Sigmoid colon (tissue), 7 donors: ENCODE measurements at places on chromosomes 12 and 14. TPM values are rescaled to one million over a fixed set of nuclear protein-coding genes. Genes with fewer than 3 reads are reported as not detected.

OR4E2 gene
- not detected for polyA plus RNA-seq

PDE3A gene
- polyA plus RNA-seq: 9.2 TPM

- no peak for DNase-seq
Measured at GRCh38 chr12:69024413-69024812, 91.4 kb upstream of the CPM start.

DNA sequence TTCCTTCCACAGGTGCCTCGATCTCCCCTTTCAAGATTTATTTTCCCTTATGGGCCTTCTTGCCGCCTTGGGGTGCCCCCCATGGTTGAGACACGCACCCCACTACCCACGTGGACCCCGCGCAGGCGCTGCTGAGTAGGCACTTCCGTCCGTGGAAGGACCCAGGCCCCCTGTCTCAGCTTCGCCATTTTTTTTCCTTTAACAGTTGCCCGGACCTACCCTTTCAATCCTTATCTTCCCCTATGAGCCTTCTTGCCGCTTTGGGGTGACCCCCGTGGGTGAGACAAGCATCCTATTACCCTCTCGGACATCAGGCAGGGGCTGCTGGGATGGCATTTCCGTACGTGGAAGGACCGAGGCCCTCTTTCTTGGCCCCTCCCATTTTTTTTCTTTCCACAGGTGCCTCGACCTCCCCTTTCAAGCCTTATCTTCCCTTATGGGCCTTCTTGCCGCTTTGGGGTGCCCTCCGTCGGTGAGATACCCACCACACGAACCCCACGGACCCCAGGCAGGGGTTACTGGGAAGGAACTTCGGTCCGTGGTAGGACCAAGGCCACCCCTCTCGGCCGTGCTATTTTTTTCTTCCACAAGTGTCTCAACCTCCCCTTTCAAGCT lies 268.2 kb downstream of the ALG10 start:
- peak; percentile 40 for DNase-seq

GRCh38 chr12:50566066-50566465 lies 61.3 kb downstream of the DIP2B start:
- DNase-seq: no peak

DNA sequence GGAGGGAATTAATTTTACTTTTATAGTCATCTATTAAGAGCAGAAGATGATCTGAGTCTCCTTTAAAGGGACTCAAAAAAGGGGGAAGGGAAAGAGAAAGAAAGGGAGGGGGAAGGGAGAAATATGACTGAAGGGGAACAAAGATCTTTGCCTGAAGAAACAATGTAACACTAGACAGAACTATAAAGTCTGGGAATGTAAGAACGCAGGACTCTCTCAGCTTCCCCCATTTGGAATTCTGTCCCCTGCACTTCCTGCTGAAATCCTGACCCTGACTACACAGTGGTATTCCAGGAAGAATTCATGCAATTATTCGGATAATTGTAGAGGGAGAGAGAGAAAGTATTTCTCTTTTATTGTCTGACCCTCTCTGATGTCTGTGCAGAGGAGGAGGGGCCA lies 8.6 kb upstream of the HOXC11 start:
- no peak for DNase-seq

- DNase-seq: no peak
Measured at GRCh38 chr12:121189131-121189530, 20.8 kb upstream of the P2RX4 start.

GRCh38 chr14:65211341-65211987 lies 109.1 kb upstream of the MAX start:
- DNase-seq: no peak

DNA sequence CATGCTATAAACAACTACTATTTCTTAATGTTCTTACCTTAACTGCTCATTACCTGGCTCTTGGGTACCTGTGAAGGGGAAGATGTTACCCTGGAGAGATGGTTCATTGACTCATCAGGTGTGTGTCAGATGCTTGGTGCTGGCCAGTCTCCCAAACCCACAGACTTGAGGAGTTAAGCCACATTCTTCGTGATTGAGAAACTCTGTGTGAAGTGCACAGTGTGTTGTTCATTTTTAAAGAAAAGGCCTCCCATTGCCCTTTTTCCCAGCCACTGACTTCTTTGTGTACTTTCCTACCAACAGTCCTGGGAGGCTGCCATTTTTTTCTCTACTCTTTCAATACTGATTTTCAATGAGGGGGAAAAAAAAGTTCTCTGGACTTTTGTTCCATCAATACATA lies 3.2 kb downstream of the MGST1 start:
- peak; percentile 82 for DNase-seq

GRCh38 chr14:45104561-45104960 lies 20.6 kb downstream of the PRPF39 start:
- no peak for DNase-seq

GRCh38 chr14:52769887-52770286 lies 21.5 kb downstream of the GNPNAT1 start:
- DNase-seq: no peak

KRT80 gene
- polyA plus RNA-seq: 0.34 TPM

GLI1 gene
- not detected for polyA plus RNA-seq

- DNase-seq: no peak
Measured at GRCh38 chr12:83121897-83122622, 435.4 kb downstream of the TMTC2 start.

ANKS1B gene
- polyA plus RNA-seq: 1.0 TPM

NCKAP5L gene
- 5.8 TPM for polyA plus RNA-seq

DNA sequence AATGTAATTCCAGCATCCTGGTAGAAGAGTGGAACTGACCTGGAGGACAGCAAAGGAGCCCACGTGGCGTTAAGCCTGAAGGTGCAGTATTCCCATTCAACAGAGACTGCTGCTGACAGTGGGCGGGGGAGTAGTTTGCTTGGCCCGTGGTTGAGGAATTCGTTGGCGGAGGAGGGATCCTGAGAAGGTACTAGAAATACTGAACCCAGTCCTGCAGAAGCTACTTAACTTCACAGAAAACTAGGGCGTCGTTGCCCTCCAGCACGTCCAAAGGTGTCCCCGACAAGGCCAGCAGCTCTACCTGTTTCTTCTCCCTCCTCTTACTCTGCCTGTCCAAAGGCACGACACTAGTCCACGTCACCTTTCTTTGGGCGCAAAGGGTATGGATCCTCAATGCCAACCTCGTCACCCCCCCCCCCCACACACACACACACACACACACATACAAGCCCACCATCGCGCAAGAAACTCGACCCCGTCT lies 303 bp downstream of the PUS7L start:
- peak; percentile 62 for DNase-seq

GRCh38 chr14:103078860-103079587 lies 5.0 kb upstream of the LBHD2 start:
- DNase-seq: no peak

- DNase-seq: peak; percentile 40
Measured at GRCh38 chr12:52270541-52271070, 3.8 kb upstream of the KRT86 start.

DNA sequence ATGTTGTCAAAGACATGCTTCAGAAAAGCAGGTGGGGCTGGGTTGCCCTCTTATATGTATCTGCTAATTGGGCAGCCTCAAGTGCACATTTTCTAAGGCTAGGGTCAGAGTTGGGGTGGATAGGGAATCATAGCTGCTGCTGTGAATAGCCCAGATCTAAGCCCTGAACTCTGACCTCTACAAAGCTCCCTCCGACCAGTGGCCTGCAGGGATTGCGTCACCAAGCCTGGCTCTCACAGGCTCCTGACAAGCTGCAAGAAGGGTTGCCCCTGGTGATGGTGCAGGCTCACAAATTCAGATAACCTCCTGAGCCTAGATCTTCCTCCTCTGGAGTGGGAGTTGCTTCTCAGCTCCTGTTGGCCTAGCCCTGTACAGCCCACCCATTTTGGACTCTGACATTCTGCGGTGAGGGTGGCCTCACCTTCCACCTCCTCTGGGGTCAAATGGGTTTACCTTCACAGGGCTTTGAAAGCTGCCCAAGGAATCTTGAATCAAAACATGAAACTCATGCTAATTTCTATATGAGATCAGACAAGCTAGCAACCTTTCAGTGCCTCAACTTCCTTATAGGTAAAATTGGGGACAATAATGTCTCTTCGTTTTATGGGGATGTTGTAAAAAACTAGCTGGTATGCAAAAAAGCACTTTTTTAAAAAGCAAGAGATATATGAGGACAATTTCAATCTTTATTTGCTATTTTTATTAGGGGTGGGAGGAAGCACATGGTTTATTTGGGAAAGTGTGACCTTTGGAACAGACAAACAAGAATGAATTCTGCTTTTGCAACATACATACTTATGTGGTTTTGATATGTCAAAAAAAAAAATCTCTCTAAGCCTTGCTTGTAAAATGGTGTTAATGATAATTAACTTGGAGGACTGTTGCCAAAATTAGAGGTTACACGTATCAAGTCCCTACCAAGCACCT lies 4.9 kb upstream of the SUSD6 start:
- DNase-seq: no peak

POP5 gene
- 27.6 TPM for polyA plus RNA-seq

- DNase-seq: no peak
Measured at GRCh38 chr12:104536841-104537240, 80.1 kb downstream of the CHST11 start.

DNA sequence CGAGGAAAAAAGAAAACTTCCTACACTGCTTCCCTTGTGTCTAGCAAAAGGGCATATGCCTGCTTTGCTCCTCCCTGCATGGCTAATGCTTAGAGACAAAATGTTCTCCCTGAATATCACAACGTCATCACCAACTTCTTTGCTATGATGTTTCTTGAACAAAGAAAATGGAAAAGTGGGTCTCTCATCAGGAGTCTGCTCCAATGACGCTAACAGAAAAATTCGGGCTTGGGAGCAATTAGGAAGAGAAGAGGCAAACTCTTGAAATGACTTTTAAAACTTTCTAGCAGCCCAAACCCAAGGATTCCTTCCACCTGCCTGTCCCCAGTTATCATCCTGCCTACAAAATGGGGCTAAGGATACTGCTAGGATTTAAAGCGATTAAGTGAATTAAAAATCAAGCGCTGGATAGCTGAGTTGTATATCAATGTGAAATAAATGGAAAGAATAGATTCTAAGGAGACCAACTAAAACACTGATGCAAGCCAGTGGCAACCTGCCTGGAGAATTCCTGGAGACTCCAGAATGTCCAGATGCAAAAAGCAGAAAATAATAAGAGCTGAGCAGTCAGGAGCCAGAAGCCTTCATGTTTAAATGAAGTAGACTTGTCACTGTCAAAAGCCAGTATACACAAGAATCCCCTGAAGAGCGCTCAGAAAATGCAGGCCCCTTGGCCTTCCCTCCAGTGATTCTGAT lies 183.8 kb downstream of the DPF3 start:
- peak; percentile 18 for DNase-seq
